AG04450 (cell line): ENCODE measurements at places on chromosomes 6 and 20. TPM values are rescaled to one million over a fixed set of nuclear protein-coding genes. Genes with fewer than 3 reads are reported as not detected.

CTAGE9 gene
- not detected in 2 replicates for polyA plus RNA-seq

GABRR1 gene
- not detected in 2 replicates for polyA plus RNA-seq

SPATA2 gene
- 4.3 and 4.7 TPM in 2 replicates for polyA plus RNA-seq

TBC1D32 gene
- 3.5 and 6.3 TPM in 2 replicates for polyA plus RNA-seq

FNDC1 gene
- polyA plus RNA-seq = 0.01 and 0.02 TPM in 2 replicates

ZNF322 gene
- 13.3 and 19.5 TPM in 2 replicates for polyA plus RNA-seq

PXMP4 gene
- polyA plus RNA-seq = 5.9 and 6.0 TPM in 2 replicates

CABLES2 gene
- 3.8 and 4.9 TPM in 2 replicates for polyA plus RNA-seq

GMPR gene
- 8.2 and 8.6 TPM in 2 replicates for polyA plus RNA-seq

MOG gene
- polyA plus RNA-seq = not detected in 2 replicates

IRF4 gene
- polyA plus RNA-seq = not detected in 2 replicates

HLA-DOB gene
- not detected in 2 replicates for polyA plus RNA-seq

OPRL1 gene
- polyA plus RNA-seq = 0.86 and 1.1 TPM in 2 replicates

TAAR9 gene
- polyA plus RNA-seq = not detected in 2 replicates

SPATS1 gene
- polyA plus RNA-seq = not detected in 2 replicates

RAET1L gene
- polyA plus RNA-seq = not detected in 2 replicates

TAGAP gene
- not detected in 2 replicates for polyA plus RNA-seq

MRAP2 gene
- polyA plus RNA-seq = not detected in 2 replicates

SIRPD gene
- not detected in 2 replicates for polyA plus RNA-seq

TCP11 gene
- polyA plus RNA-seq = 0.11 and 0.15 TPM in 2 replicates

DNAH8 gene
- not detected in 2 replicates for polyA plus RNA-seq

RAMACL gene
- polyA plus RNA-seq = 0.77 and 0.87 TPM in 2 replicates

DIDO1 gene
- 22.1 and 25.9 TPM in 2 replicates for polyA plus RNA-seq

TSPO2 gene
- not detected in 2 replicates for polyA plus RNA-seq

DSE gene
- 85.7 and 86.2 TPM in 2 replicates for polyA plus RNA-seq
